ENCODE measurements at places on chromosomes 12 and 14.

GRCh38 chr12:8096281-8096915, 14.3 kb downstream of the NECAP1 start:
- no peak for DNase-seq

GRCh38 chr12:25017336-25017735, 68.4 kb upstream of the BCAT1 start:
- DNase-seq = no peak

- peak; percentile 15 for DNase-seq
Observed at GRCh38 chr12:40921563-40922163, 229.4 kb downstream of the CNTN1 start.

DNA sequence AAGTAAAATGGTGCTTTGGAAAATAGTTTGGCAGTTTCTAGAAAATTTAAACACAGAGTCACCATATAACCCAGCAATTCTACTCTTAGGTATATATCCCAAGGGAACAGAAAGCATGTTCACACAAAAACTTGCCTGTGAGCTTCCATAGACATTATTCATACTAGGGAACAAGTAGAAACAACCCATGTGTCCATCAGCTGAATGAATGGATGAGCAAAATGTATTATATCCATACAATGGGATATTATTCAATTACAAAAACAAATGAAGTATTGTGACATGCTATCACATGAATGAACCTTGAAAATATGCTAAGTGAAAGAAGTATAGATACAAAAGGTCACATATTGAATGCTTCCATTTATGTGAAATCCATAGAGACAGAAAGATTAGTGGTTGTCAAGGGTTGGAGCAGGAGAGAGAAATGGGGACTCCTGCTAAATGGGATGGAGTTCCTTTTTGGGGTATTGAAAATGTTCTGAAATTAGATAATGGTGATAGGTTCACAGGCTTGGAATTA, 7.9 kb downstream of the SLC10A1 start:
- DNase-seq = no peak

- no peak for DNase-seq
Observed at GRCh38 chr12:26275313-26276131, 80.1 kb downstream of the SSPN start.

DNA sequence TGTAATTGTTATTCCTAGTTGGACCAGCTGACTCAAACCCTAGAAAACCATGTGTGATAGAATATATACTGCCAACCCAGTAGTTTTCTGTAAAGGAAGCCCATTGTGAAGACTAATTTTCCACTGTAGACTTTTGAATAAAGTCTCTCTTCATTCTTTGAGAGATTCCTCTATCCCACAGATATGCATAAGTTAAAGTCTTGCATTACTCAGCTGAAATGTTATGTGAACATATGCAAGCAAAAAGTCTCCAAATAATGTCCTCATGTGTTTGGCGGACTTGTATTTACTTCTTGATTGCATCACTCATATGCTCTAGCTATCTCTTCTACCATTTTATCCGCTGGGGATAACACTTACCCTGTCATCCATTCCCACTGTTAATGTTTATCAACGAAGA, 35.1 kb upstream of the OTOGL start:
- DNase-seq = no peak

DNA sequence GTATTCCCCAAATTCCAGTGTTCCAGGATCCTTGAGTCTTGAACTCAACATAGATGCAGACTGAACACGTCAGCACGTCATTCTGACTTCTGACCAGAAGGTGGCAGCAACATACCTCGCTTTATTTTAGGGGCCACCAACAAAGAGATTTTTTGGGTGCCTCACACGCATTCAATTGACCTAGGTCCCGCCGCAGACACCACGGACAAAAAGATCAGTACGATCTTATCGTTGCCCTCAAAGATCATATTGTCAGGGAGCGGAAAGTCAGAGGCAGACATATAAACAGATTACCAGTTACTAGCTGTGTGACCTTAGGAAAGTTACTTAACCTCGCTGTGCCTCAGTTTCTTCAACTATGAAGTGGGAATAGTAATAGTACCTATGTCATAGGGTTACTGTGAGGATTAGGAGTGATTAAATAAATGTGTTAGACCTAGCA, 6.5 kb upstream of the PRPH start:
- peak; percentile 76 for DNase-seq

- DNase-seq = no peak
Observed at GRCh38 chr12:56980268-56980667, 22.9 kb upstream of the RDH16 start.

- DNase-seq = no peak
Observed at GRCh38 chr12:3389986-3390385, 101.0 kb upstream of the PRMT8 start.

GRCh38 chr12:44285321-44285960, 449.6 kb downstream of the TMEM117 start:
- no peak for DNase-seq

DNA sequence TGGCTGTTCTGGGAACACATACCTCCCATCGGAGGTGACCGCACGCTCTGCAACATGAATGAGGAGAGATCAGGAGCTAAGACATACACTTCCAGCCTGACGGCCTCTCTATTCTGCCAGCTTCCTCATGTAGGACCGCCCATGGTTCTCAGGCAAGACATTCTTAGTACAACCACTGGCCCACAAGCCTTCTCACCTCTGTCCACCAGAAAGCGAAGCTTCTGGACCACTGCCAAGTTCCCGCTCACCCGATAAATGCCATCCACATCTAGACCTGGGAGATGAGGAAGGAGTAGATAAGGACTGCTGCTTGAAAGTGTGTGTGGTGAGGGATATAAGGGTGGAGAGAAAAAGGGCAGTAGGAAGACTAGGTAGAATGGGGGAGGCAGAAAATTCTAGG, 5.2 kb downstream of the ARHGAP9 start:
- DNase-seq = no peak

GRCh38 chr12:48988030-48988649, 10.0 kb downstream of the WNT1 start:
- peak; percentile 56 for DNase-seq

DNA sequence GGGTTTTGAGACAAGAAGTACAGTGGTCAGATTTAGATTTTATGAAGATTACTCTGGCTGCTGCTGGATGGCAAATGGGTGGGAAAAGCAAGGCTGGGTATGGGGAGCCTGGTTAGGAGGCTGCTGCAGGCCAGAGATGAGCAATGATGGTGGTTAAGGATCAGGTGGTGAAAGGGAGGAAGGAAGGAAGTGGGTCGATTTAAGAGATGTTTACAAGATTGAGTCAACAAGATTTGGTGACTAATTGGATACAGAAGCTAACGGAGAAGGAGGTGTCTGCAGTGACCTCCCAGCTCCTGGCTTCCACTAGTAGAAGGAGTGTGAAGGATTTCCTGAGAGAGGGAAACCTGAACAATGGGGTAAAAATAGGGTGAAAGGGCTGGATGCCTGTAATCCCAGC, 18.7 kb downstream of the NOS1 start:
- peak; percentile 23 for DNase-seq

GRCh38 chr12:104630230-104630670, 173.5 kb downstream of the CHST11 start:
- DNase-seq = no peak

- DNase-seq = peak; percentile 14
Observed at GRCh38 chr14:78530078-78530477, 359.9 kb downstream of the NRXN3 start.

GRCh38 chr12:46303039-46303666, 34.3 kb upstream of the SLC38A1 start:
- DNase-seq = peak; percentile 50

DNA sequence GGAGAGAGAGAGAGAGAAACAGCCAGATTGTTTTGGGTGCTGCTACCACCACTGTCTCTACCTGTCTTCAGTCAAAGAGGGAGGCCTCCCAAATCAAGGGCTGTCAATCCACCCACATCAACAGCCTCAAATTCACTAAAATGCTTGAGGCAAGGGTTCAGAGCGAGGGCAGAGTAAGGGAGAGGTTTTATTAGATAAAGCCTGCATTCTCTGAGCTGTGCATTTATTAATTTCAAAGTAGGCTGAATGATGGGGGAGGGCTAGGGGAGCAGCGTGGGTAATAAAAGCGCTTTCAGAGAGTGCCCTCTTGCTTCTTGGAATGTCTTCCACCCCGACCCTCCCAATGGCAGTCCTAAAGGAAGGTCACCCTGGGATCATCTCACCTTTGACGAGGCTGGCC, 636.5 kb upstream of the TBX3 start:
- no peak for DNase-seq

DNA sequence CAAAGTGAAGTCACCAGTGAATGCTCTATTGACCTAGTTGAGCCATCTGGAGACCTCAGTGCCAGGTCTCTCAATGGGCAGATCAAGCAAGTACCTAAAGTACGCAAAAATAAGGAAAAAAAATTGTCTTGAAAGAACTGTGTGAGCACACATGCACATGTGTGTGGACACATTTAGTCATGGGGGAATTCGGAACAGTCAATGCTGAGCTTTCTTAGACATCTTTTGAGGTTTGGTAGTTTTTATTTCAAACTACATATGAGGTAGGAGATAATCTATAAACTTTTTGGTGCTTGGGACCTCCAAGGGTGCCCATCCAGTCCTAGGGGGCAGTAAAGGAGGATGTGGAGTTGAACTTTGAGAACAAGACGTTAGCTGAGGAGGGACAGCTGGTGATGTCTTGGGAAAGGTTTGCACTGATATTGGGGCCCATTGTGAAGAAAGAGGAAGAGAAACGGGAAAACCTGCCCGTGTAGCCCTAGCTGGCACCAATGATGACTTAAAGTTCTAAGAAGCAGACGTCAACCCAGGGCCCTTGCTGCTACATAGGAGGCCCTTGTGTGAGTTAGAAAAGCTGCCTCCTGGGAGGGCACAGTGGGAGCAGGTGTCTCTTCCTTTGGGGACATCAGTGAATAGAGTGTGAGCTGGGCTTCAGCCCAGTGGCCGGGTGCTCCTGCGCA, 124.4 kb downstream of the NT5DC3 start:
- no peak for DNase-seq

DNA sequence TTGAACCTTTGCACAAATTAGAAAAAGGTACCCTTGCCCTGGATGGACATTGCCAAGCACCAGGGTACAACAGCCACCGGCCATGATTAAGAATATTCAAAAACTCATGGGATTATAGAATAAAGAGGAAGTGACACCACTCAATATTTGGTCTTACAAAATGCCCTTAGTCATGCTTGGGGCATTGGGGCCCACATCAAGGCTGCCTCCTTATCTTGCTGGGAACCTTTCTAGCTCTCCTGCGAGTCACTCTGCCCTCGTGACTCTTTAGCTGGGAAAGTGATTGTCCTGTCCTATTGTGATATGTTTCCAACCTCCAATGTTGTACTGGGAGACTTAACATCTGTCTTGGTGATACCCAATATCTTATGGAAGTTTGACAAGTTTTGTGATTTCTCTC, 57.8 kb downstream of the GTF2A1 start:
- no peak for DNase-seq

GRCh38 chr12:130552483-130552996, 163.6 kb downstream of the RIMBP2 start:
- no peak for DNase-seq

DNA sequence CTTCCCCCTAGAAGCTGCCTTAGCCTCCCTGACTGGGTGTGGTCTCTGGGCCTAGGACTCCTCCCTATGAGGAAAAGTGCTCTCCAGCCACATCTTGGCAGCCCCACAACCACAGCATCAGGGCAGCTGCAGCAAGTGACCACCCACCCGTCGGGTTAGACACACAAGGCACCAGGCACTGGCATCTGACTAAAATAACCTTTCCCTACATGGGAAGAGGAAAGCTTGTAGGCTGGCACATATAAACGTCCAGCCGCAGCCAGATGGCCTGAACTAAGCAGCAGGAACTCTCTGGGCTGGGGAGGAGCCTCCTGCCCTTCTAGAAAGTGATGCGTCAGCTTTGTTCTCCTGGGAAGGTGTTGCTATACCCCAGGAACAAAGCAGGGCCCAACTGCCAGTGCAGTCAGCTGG, 328.7 kb downstream of the DPF3 start:
- no peak for DNase-seq

- no peak for DNase-seq
Observed at GRCh38 chr12:3713483-3713882, 39.4 kb downstream of the CRACR2A start.

- DNase-seq = no peak
Observed at GRCh38 chr12:133222211-133222610, 13.5 kb downstream of the ANHX start.
